ENCODE measurements at places on chromosomes 11 and 22. TPM values are rescaled to one million over a fixed set of nuclear protein-coding genes. Genes with fewer than 3 reads are reported as not detected.

GANAB gene
- total RNA-seq: 292 TPM

GRCh38 chr11:76074148-76075095 lies 131.9 kb downstream of the WNT11 start:
- DNase-seq: no peak

GRCh38 chr11:112226831-112227401 lies 688 bp downstream of the PTS start:
- peak; percentile 15 for DNase-seq

- DNase-seq: no peak
Observed at GRCh38 chr11:111409915-111410314, 30.8 kb upstream of the POU2AF1 start.

GRCh38 chr22:22318723-22319465 lies 74.3 kb downstream of the VPREB1 start:
- no peak for DNase-seq

SLC7A4 gene
- total RNA-seq: not detected

OR8D4 gene
- total RNA-seq: not detected

GDPD4 gene
- total RNA-seq: not detected

GRCh38 chr11:58576887-58577471 lies 1.3 kb upstream of the LPXN start:
- DNase-seq: no peak

DNA sequence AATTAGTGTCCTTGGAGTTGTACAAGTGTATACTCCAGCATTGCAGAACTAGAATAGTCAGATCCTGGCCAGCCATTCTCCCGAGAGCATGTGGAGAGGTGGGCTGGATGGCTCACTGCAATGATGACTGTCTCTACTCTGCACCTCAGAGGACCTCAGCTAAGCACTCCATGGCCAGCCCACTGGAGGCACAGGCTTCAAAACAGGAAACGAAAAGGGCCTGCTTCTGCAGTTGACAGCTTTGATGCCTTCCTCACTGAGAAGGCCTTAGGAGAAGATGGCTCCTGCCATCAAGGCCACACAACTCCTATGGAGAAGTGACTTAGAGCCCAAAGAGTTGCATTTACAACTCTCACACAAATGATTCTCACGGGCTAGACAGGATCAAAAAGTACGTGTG lies 9.1 kb downstream of the POLD4 start:
- DNase-seq: no peak

DNA sequence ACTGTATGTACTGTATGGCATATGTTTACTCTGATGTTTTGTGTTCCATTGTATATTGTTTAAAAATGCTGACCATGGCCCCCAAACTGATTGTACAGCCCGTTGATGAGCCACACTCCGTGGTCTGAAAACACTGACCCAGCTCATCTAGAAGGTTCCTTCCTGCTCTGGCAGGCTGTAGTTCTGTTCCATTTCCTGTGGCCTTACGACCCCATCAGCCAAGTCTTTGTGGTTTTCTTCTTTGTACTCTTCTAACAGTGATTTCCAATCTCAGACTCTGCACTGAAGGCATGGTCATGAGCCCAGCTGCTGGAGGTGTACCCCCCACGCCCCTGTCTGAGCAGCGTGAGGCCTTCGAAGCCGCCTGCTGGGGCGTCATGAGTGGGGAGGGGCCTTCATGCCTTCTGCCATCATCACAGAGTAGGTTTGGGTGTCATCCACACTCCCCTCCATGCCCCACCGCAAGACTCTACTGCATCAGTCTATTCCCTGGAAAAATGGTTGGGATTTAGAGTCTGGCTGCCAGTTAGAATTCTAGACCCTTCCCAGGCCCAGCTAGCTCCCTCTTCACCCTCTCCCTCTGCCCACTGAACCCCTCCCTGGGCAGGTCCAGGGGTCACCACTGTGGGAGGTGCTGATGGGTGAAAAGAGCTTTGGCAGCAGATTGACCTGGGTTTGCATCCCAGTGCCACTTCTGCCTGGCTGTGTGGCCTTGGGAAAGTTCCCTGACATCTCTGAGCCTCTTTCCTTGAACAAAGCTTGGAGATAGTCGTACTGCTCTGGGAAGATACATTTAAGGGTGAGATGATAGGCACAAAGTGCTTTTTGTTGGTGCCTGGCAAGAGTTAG lies 11.3 kb upstream of the C11orf96 start:
- DNase-seq: no peak

ISX gene
- total RNA-seq: not detected

DNA sequence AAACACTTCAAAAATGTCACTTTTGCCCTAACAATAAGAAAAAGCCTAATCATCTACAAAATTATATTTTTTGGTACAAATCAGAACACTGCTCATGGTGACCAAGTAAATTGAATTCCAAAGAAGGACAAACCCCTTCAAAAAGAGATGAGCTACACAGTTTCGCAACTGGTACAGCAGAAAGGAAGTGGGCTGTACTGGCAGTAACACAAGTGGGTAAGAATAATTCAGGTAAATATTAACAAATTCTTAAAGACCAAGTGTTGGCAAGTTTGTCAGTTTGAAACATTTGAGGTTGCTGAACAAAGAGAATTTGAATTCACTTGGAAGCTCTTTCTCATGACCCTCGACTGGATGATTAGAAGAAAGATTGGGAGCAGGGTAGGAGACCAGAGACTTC lies 35.5 kb downstream of the MSANTD4 start:
- DNase-seq: no peak

PLA2G6 gene
- 29.4 TPM for total RNA-seq

Measured in neural progenitor cell (in vitro differentiated cells).